ENCODE measurements at places on chromosomes 12 and 14.
A peak's percentile ranks its signal among the peaks of the same experiment; 100 is the strongest.

- peak; percentile 25 for DNase-seq
These were observed 111.9 kb downstream of the LGR5 start for GRCh38 chr12:71551529-71551928.

- peak; percentile 13 for DNase-seq
These were observed 118.8 kb downstream of the SCARB1 start for GRCh38 chr12:124744659-124745464.

- no peak for DNase-seq
These were observed 86.9 kb downstream of the STAB2 start for GRCh38 chr12:103673891-103674375.

DNA sequence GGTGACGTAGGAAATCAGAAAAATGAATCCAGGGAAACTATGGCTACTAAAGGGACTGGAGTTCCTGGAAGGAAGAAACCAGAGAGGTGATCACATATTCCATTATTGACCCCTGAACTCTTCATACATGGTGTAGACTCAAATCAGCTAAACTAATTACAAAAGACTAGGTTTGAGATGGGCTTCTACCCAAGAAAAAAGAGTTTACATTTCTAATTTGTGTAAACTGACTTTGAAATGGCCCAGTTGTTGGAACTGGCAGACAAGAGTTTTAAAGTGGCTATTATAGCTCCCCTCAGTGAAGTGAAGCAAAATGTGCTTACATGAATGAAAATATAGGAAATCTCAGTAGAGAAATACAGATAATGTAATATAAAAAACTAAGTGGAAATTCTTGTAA is 1619.4 kb upstream of the SEL1L start:
- DNase-seq = no peak

DNA sequence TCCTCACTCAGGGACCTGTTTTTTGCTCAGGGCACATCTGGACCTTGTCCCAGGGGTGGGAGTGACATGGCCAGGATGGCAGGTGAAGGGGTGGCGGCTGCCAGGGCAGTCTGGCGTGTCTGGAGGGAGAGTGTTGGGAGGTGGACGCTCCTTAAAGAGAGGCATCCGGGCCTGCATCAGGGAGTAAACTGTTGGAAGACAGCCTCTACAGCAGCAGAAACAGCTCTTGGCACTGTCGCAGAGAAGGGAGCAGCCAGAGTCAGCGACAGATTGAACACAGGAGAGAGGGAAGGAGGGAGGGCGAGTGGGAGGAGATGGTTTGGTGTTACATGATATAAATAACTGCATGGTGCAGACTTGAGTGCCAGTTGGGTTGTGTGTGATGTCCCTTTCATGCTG is 52.8 kb downstream of the IGF1 start:
- no peak for DNase-seq

DNA sequence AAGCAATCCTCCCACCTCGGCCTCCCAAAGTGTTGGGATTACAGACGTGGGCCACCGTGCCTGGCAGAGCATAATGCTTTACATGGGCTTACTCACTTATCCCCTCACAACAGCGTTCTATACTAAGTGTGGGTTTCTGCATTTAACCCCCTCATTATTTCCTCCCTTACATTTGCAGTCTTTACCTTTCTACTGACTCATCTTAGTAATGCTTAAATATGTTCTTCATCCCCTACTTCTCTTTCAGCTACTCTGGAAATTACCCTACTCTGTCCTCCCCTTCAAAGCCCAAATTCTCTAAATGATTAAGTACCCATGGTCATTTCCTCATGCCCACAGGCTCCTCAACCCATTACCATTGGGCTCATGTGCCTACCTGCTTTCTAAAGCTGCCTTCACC is 40.7 kb downstream of the NKX2-1 start:
- no peak for DNase-seq

DNA sequence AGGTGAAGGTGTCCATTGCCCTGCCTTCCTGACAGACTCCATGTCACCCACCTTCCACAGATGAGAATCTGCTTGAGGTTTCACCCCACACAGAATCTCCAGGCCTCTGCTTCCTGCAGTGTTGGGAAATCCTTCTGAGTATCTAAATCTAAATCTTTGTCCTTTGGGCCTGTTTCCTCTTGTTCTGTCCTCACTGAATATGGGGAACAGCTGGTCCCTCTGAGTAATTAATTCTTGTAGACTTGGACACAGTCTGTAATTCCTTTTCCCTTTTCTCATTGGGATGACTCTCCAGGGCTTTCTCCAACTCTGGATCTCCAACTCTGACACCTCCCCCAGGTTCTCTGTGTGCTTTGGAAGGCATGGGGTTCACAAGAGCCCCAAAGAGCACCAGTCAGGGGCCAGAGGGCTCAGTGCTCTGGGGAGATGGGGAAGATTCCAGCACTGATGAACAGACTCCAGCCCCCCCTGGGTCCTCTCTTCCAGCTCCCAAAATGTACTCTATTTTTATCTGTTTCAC is 2.3 kb upstream of the ACVRL1 start:
- no peak for DNase-seq

- no peak for DNase-seq
These were observed 83.3 kb downstream of the KIF21A start for GRCh38 chr12:39359645-39360044.

DNA sequence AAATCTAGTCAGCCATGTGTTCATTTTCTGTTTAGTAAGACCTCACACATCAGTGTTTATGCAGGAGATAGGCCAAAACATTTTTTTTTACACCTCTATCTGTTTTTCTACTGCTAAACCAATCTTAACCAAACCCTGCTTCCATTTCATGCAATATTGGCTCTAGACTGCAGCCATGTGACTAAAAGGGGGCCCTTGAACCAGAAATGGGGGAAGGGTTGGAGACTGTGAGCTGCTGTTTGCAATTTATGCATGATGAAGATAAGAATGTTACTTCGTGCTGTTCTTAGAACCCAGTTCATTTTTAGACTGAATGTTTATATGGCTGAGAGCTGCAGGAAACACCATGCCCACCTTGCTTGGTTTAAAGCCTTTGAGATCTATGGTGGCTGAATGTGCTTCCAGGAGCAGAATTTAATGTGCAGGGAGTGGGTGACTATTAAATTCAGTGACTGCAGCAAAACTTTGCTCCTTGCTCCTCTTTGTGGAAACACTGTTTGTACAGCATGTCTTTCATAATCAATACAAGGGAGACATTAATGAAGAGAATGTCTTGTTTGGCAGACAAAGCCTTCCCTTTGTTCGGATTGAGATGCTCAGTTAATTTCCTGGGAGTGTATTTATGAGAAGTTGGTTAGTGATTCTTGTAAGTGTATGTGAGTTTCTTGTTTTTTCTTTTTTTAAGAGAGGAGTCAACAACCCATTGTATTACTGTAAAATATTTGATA is 53.6 kb downstream of the CHST11 start:
- DNase-seq = no peak

DNA sequence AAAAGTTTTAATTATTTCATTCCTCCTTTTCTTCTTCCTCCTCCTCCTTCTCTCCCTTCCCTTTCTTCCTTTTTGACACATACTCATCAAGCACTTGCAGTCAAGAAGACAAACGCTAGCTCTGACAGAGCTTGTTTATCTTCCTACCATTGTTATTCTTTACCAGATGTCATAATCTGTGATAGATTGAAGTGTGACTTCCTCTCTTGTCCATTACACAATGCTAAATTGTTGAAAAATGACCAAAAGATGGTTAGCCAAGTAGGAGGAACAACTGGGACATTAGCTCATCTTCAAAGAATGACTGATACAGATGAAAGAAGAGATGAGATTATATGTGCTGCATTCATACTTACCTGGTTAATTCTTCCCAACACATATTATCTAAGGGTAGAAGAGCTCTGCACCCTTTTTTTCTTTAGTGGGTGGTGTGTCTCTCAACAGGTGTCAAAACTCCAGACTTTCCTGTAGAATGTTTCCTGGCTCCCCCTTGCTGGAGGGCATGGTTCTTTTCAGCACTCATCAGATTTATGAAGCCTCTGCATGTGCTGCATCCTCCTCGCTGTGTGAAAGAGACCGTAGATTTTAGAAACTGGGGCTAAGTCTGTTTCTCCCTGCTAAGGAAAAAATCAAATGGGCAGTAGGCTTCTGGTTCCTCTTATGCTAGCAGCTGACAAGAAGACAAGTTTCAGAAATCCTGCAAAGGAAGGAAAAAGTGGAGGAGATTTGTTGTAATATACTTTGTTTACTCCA is 147.1 kb downstream of the TMX1 start:
- DNase-seq = no peak

DNA sequence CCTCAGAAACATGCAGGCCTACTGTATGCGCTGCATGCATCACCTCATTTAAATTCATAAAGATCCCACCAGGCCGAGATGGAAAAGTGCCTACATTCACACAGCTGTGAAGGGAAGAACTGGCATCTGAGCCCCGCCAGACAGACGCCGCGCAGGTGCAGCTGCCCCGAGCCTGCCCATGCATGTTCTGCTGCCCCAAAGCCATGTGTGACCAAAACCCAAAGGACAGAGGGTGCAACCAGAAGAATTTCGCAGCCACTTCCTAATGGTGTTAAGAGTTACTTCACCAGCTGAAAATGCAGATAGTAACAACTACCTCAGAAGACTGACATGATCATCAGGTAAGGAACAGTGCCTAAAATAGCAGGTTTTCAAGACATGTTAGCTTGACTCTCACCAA is 13.5 kb upstream of the KRT8 start:
- no peak for DNase-seq

DNA sequence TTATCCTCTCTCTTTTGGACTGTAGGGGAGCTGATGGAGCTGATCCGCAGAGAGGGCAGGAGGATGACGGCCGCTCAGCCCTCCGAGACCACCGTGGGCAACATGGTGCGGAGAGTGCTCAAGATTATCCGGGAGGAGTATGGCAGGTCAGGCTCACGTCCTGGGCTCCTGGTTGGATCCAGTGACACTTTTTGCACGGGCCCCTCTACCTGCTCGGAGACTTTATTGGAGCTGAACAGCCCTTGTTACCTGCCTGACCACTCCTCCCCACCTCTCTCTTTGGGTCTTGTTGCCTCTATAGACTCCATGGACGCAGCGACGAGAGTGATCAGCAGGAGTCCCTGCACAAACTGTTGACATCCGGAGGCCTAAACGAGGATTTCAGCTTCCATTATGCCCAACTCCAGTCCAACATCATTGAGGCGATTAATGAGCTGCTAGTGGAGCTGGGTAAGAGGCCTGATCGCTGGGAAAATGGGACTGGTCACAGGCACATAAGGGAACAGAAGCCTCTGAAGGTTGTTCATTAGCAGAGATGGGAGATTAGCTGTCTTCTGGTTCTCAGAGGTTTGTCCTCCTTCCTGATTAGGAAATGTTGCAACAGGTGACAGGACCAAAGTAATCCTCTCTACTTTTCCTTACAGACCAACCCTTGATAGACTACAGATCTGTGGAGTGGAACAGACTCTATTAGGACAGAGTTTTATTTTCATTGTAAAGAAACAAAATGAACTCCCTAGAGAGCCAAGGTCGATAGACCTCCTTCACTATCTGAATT is 718 bp downstream of the EIF2B2 start:
- DNase-seq = no peak

DNA sequence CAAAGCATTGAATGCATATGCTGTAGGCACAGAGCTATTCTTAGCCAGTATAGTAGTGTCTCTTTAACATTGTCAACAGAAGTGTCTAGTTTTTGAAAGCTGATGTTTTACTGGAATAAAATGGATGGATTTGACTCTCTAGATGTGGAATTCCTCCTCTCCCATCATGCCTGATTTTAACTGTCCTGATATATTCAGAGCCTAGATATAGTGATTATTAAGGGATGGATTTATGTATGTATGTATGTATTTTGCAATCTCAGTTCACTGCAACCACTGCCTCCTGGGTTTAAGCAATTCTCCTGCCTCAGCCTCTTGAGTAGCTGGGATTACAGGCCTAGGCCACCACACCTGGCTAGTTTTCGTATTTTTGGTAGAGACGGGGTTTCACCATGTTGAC is 144.8 kb upstream of the NAV3 start:
- no peak for DNase-seq

GRCh38 chr14:34222122-34222521 is 239.9 kb downstream of the SPTSSA start:
- DNase-seq = no peak

GRCh38 chr12:108320507-108321293 is 18.4 kb downstream of the CMKLR1 start:
- DNase-seq = no peak

GRCh38 chr12:30746190-30746589 is 8.6 kb downstream of the CAPRIN2 start:
- DNase-seq = no peak

DNA sequence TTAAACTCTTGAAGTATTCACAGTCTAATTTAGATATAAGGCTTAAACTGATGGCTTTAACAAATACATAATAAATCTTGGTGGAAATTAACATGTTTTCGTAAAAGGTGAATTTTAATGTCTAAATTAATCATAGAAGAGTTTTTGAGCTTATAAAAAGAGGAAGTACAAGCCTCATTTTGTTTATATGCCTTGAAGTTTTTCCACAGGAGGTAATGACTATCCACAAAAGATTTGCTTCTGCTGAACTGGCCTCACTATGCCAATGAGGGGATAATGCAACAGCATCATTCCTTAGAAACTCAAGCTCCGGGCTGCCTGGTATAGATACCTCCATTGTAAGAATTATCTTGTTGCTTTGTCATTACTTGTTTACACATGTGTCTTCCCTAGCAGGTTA is 175.6 kb downstream of the DUSP6 start:
- DNase-seq = no peak

DNA sequence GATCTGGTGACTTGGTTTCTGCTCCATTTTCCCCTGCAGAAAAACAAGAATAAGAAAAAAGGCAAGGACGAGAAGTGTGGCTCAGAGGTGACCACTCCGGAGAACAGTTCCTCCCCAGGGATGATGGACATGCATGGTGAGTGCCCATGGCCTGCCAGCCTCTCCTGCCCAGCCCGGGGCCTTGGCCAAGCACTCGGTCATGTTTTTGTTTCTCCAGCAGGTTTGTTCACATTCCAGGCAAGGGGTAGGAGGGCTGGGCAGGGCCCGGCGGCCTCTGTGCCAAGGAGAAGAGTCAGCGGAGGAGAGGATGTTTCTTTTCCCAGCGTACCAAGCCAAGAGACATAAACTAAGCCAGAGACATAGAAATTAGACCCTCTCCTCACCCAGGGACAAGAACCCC is 13.6 kb downstream of the BCL7A start:
- no peak for DNase-seq

- DNase-seq = no peak
These were observed 38.2 kb upstream of the ZNF641 start for GRCh38 chr12:48388938-48389337.

- DNase-seq = no peak
These were observed 10.4 kb downstream of the MAP4K5 start for GRCh38 chr14:50521912-50522341.

GRCh38 chr14:95523815-95524448 is 7.5 kb upstream of the SYNE3 start:
- no peak for DNase-seq

DNA sequence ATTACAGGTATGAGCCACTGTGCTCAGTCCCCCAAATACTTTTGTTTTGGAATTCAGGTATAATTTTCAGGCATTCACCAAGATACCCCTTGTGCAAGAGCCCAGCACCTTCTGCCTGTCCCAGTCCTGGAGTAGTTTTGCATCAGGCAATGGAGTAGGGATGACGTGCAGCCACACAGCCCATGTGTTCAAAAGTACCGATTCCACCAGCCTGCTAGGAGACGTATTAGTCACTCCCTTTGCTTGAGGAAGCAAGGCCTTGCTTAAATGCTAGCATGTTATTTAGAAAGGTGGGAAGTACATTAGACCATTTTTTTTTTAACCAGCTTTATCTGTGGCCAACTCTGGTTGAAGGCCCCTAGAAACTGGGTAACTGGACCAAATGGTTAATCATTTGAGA is 15.0 kb upstream of the GALNT16 start:
- DNase-seq = no peak

Measured in NCI-H2081 (cell line).